Activated naive CD4-positive, alpha-beta T cell treated with anti-CD3 and anti-CD28 coated beads for 36 hours (primary cell): ENCODE measurements at places on chromosomes 3 and 15.

- peaks cover 12% of the 10 kb centered on the region for H3K4me1 ChIP-seq
- no peak for DNase-seq
- peaks cover 3% of the 10 kb centered on the region for H3K36me3 ChIP-seq
- H3K27me3 ChIP-seq = no peaks in the 10 kb centered on the region
Observed at GRCh38 chr15:90072978-90073640, 29.2 kb downstream of the IDH2 start.

- H3K27ac ChIP-seq = peak overlapping the region; percentile 85
- DNase-seq = peak; percentile 36
- H3K4me3 ChIP-seq = no peak overlapping the region
- H3K27me3 ChIP-seq = peaks cover 2% of the 10 kb centered on the region
- H3K4me1 ChIP-seq = peaks cover 47% of the 10 kb centered on the region
Observed at GRCh38 chr3:188914552-188914951, 257.2 kb upstream of the TPRG1 start.

DNA sequence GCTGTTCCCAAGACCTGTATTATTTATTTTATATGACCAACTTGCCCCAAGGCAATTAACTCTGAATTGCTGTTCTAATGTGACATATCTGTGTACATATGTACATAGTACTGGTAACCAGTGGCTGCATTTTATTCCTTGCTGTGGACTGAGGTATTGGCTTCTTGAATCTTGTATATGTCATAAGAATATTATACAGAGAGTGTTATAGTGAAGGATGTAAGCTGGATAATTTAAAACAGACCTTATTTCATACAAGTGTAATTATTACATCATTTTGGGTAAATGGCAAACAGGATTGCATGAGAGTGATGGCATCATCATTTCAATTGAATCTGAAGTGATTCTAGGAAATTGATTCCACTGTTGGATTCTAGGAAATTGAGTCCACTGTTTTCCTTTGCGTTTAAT lies 32.9 kb downstream of the B3GALNT1 start:
- H3K27me3 ChIP-seq = peaks cover 2% of the 10 kb centered on the region
- no peak for DNase-seq
- H3K27ac ChIP-seq = no peak overlapping the region
- no peaks in the 10 kb centered on the region for H3K36me3 ChIP-seq
- peaks cover 4% of the 10 kb centered on the region for H3K4me1 ChIP-seq

GRCh38 chr15:90558171-90558573 lies 28.4 kb downstream of the CRTC3 start:
- no peaks in the 10 kb centered on the region for H3K27me3 ChIP-seq
- no peak for DNase-seq
- peaks cover 19% of the 10 kb centered on the region for H3K36me3 ChIP-seq
- no peak overlapping the region for H3K4me3 ChIP-seq

DNA sequence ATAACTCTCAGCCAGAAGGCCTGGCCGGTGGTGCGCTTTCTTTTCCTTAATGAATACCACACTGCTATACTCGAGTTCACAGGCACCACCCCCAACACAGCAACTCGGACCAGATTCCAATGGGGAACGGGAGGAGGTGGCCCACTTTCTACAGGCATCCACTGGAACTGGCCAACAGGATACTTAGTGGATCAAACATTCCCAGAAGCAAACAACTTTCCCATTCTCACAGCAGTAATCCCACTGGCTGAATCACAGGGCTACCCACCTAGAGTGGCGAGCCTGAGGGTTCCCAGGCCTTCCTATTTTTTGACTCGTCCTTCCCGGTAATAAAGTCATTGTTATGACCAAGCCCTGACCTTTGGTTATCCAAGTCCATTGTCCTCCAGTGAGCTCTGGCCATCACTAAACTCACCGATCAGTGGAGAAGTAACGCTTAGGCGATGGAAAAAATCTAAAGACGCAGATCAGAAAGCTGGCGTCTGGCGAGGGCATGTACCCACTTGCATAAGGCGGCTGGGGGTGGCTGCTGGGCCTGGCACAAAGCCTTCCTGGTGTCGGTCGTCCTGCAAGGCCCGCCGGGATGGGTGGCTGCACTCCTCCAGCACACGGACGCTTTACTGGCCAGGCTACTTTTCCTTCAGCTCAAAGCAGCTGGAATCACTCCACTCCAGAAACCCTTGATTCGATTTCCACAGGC lies 1.2 kb downstream of the EOGT start:
- peaks cover 15% of the 10 kb centered on the region for H3K4me1 ChIP-seq
- DNase-seq = no peak
- no peaks in the 10 kb centered on the region for H3K27me3 ChIP-seq
- H3K36me3 ChIP-seq = peaks cover 5% of the 10 kb centered on the region

DNA sequence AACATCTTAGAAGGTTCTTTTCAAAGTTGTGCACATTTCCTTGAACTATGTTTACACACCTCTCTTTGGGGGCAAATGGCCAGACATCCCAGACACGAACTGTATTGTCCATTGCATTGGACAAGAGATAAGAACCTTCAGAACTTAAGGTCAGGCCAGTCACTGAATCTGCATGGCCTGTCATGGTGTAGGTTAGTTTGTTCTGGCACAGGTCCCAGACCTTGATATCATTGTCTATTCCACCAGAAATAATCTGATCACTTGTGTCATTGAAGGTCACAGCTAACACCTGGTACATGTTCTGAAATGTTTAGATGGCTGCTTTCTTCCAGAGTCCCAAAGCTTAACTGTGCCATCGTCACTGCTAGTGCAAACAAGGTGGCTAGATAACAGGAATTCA lies 55.7 kb downstream of the KCNAB1 start:
- no peaks in the 10 kb centered on the region for H3K4me1 ChIP-seq
- no peak overlapping the region for H3K27ac ChIP-seq
- no peak for DNase-seq
- no peak overlapping the region for H3K4me3 ChIP-seq
- peaks cover 2% of the 10 kb centered on the region for H3K27me3 ChIP-seq

- H3K4me1 ChIP-seq = peaks cover 13% of the 10 kb centered on the region
- H3K36me3 ChIP-seq = peaks cover 2% of the 10 kb centered on the region
- no peak overlapping the region for H3K27ac ChIP-seq
Observed at GRCh38 chr15:65086680-65087111, 10.2 kb downstream of the KBTBD13 start.

GRCh38 chr3:161107311-161107710 lies 2.2 kb upstream of the B3GALNT1 start:
- no peaks in the 10 kb centered on the region for H3K36me3 ChIP-seq
- H3K27ac ChIP-seq = no peak overlapping the region
- peaks cover 28% of the 10 kb centered on the region for H3K27me3 ChIP-seq
- peaks cover 8% of the 10 kb centered on the region for H3K4me1 ChIP-seq
- no peak overlapping the region for H3K4me3 ChIP-seq

- no peak for DNase-seq
- no peaks in the 10 kb centered on the region for H3K27me3 ChIP-seq
- H3K4me1 ChIP-seq = peaks cover 5% of the 10 kb centered on the region
Observed at GRCh38 chr15:78681281-78682003, 40.4 kb upstream of the CHRNB4 start.

DNA sequence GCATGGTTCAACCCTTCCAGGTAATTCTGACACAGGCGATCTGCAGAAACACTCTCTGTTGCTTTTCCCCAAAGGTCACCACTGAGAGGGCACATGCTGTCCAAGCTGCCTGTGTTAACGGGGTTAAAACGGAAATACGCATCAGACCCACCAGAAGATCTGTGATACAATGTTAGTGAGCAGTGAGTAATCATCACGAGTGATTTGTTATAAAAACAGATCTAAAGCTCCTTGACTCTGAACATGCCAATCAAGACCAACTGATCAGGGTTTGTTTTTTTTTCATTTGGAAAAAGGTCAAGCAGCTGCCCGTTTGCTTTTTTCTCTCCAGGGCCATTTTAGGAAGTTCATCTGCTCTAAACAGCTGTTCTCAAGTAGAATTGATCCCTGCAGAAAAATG lies 43.2 kb downstream of the FGF12 start:
- no peaks in the 10 kb centered on the region for H3K36me3 ChIP-seq
- H3K4me1 ChIP-seq = no peaks in the 10 kb centered on the region
- no peak overlapping the region for H3K4me3 ChIP-seq
- peaks cover 9% of the 10 kb centered on the region for H3K27me3 ChIP-seq
- DNase-seq = no peak

DNA sequence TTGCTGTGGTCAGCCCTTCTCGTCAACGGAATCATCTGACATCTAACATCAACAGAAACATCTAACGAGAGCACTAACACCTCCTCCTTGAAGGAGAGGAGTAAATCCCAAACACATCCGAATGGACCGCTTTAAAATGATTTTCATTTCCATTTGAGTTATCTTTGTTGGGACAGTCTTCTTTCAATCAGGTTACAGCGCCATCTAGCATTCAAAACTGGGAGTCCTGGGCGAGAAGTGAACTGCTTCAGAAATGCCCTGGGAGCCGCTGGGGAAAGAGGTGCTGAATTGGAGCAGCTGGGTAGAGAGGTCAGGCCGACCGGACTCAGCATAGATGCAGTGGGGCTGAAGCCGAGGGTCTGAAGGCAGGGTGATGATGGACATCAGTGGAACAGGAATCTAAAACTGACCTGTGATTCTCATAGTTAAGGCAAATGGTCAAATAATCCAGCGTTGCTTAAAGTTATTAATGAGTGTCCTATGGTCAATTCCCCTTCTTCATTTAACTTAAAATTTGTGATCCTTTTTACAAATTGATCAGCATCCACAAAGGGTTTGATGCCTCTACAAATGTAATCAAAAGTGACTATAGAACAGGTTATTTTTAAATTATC lies 170.0 kb upstream of the NDN start:
- DNase-seq = peak; percentile 27
- no peak overlapping the region for H3K27ac ChIP-seq
- no peaks in the 10 kb centered on the region for H3K36me3 ChIP-seq
- H3K4me1 ChIP-seq = no peaks in the 10 kb centered on the region
- H3K27me3 ChIP-seq = peaks cover 8% of the 10 kb centered on the region
- H3K4me3 ChIP-seq = no peak overlapping the region

DNA sequence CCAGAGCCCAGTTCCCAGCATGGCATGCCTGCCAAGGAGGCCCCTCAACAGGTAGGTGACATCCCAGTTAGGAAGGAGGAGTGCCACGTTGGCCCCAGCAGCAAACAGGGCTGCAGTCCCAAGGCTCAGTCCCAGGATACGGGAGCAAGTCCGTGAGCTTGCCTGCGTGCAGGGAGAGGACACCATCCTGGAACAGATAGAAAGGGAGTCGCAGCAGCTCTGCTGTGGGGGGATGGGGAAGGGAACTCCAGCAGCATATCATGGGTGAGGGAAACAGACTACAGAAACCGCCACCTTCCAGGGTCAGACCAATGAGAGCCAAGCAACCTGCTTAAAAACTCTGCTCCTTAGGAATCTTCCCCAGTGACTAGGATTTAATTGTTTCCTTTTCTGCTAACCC lies 9.4 kb upstream of the DYNLT2B start:
- no peak overlapping the region for H3K4me3 ChIP-seq
- DNase-seq = no peak
- no peaks in the 10 kb centered on the region for H3K36me3 ChIP-seq
- H3K4me1 ChIP-seq = no peaks in the 10 kb centered on the region
- no peak overlapping the region for H3K27ac ChIP-seq

- no peaks in the 10 kb centered on the region for H3K27me3 ChIP-seq
- DNase-seq = no peak
- H3K36me3 ChIP-seq = peaks cover 4% of the 10 kb centered on the region
- no peak overlapping the region for H3K27ac ChIP-seq
Observed at GRCh38 chr15:65619626-65620290, 2.0 kb upstream of the SLC24A1 start.

DNA sequence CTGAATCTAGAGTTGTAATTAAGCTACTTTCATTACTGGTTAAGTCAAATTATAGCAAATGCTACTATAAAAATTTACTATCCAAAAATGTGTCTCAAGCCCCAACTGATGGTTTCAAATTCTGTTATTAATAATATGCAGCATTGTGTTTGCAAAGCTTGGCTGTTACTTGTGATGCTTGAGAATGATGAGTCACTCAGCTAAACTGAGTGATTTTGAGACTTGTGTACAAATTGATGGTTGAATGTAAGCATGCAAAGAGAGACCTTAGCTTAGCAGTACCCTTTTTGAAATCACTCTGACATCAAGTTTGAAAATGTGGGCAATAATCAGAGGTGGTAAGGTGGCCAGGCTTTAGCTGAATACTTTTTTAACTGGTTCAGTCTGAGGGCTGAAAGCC lies 27.6 kb downstream of the OPA1 start:
- peaks cover 12% of the 10 kb centered on the region for H3K4me1 ChIP-seq
- H3K4me3 ChIP-seq = no peak overlapping the region
- H3K27me3 ChIP-seq = no peaks in the 10 kb centered on the region
- H3K27ac ChIP-seq = peak overlapping the region; percentile 50

DNA sequence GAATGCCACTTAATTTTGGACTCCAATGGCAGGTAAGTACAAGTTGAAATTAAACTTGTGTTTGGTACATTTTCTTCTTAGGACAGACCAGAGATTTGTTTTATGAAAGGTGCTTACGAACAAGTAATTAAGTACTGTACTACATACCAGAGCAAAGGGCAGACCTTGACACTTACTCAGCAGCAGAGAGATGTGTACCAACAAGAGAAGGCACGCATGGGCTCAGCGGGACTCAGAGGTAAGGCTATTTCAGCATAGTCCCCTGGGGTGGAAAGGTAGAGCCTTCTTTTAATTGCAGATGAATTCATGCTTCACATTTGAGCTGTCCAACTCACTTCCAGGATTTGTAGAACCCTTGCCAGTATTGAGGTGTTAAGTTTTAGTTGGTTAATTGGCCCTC lies 51.4 kb downstream of the ASTE1 start:
- no peaks in the 10 kb centered on the region for H3K27me3 ChIP-seq
- DNase-seq = no peak
- H3K4me1 ChIP-seq = no peaks in the 10 kb centered on the region
- H3K27ac ChIP-seq = no peak overlapping the region

GRCh38 chr3:14810801-14811661 lies 7.7 kb upstream of the FGD5 start:
- H3K27ac ChIP-seq = no peak overlapping the region
- H3K27me3 ChIP-seq = peaks cover 43% of the 10 kb centered on the region
- DNase-seq = no peak
- peaks cover 7% of the 10 kb centered on the region for H3K4me1 ChIP-seq
- no peaks in the 10 kb centered on the region for H3K36me3 ChIP-seq
- H3K4me3 ChIP-seq = no peak overlapping the region

GRCh38 chr3:133112666-133113065 lies 74.5 kb downstream of the TMEM108 start:
- no peak for DNase-seq
- H3K27me3 ChIP-seq = peaks cover 4% of the 10 kb centered on the region
- H3K4me3 ChIP-seq = no peak overlapping the region
- no peaks in the 10 kb centered on the region for H3K36me3 ChIP-seq

DNA sequence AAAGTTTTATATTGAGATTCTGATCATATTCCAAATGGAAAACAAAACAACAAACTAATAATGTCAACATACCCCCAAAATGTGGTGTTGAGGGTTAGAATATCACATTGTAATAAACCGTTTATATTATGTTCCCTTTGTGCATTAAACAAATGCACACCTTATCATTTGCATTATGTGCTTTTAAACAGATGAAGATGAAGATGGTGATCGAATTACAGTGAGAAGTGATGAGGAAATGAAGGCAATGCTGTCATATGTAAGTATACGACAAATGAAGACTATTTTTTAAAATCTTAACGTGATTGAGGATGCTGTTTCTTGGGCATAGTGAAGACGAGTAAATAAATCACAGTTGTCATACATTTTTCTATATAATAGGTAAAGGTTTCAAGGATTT lies 20.6 kb downstream of the MAP2K5 start:
- H3K4me1 ChIP-seq = peaks cover 12% of the 10 kb centered on the region
- H3K36me3 ChIP-seq = peaks cover 13% of the 10 kb centered on the region
- no peak overlapping the region for H3K27ac ChIP-seq
- no peak overlapping the region for H3K4me3 ChIP-seq
- H3K27me3 ChIP-seq = no peaks in the 10 kb centered on the region

GRCh38 chr15:76812381-76812780 lies 92.8 kb downstream of the SCAPER start:
- no peak overlapping the region for H3K27ac ChIP-seq
- H3K4me3 ChIP-seq = no peak overlapping the region
- peaks cover 6% of the 10 kb centered on the region for H3K4me1 ChIP-seq
- no peak for DNase-seq
